NCI-H1105 treated with DMSO at 0.1 percent for 48 hours (cell line): ENCODE measurements at places on chromosomes 11 and 22.
A peak's percentile ranks its signal among the peaks of the same experiment; 100 is the strongest.

DNA sequence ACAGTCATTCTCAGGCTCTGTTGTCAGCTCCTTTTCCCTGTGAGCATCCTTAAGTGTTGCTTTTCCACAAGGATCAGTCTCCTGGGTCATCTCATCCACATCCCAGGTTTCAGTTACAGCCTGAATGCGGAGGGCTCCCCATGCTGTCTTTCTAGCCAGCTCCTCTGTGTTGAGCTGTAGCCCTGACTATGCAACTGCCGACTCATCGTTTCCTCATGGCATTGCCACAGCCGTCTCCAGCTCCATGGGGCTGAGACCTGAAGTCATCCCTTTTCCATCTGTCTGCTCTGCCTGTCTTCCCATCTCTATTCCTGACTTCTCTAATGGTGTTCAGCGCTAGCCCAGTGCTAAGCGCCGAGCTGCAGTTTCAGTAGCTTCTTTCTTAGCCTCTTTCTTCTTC, 11.8 kb downstream of the SAMM50 start:
- DNase-seq = no peak

DNA sequence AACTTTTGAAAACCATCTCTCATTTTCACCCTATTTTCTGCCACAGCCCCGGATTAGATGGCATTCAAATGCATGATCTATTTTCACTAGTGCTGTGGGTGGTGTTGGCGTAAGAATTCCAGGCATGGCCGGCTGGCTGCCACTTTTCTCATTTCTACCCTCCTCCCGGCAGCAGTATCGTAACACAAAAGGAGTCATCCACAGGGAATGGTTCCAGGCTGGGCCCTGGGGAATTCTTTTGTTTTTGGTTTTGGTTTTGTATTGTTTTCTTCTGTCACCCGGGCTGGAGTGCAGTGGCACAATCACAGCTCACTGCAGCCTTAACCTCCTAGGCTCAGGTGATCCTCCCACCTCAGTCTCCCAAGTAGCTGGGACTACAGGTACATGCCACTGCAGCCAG, 13.8 kb downstream of the JAML start:
- DNase-seq = no peak

DNA sequence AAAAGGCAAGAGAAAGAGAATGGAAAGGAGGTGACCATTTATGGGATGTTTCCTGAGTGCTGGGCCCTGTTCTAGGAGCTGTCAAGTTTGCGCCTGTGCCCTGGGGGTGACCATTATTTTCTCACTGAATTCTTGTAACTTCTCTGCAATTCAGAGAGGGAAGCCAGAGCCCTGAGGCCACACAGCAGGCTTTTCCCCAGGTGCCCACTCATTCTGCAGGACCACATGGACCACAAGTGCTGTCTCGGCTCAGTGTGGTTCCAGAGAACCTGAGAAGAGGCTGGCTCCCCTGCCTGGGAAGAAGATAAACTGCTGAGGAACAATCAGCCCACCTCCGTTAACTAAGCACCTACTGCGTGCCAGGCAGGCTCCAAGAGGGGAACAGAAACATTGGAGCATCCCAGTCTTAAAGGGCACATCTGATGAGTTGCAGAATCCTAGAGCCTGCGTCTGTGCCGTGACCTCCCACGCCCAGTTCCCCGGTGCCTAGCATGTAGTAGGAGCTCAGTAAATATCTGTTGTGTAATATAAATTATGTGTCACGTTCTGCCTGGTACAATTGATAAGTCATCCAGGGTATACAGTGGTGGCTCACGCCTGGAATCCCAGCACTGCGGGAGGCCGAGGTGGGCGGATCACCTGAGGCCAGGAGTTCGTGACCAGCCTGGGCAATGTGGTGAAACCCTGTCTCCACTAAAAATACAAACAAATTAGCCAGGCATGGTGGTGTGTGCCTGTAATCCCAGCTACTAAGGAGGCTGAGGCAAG, 31.6 kb upstream of the CRYBB3 start:
- no peak for DNase-seq

DNA sequence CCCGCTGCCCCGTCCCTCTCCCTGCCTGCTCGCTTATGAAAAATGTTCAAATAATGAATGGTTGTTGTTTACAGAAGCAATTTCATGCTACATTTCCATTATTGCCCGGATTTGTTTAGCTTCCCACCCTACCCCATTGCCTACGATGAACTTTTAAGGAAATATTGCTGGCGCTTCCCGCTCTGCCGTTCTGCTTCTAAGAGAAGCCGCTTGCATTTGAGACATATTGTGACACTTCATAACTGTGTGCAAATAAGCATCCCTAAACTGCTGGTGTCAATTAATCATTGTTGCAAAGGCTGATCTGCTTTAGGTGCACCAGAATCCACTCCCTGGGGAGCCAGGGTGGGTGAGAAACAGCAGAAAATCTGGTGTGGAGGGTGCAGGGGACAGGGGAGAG, 52.3 kb upstream of the LMO1 start:
- peak; percentile 34 for DNase-seq

DNA sequence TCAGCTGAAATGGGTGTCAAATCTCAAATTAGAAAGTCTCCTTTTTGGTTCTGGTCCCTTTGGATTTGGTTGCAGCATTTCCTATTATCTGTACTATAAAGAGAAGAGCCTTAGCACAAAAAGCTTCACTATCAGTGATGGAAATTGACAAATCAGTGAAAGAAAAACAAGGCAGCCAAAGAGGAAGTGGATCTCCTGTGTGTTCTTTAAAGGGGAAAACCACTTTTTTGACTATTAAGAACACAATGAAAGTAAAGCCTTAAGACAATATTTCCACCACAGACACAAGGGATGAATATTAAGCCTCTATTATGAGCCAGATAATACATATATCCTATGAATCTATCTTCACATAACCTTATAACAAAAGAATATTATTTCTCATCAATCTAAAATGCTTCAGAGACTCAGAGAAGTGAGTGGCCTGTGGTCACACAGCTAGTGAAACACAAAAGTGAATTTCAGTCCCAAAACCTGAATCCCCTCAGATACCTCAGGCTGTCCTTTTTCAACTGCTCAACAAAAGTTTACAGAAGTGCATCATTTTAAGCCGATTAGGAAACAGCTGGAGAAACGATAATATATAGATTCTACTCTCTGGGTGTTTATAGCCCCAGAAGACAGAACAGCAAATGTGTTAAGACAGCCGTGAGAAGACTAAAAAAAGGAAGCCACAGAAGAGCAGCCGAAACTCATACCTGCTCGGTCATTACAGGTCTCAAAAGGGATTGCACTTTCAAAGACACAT, 24.4 kb upstream of the FSHB start:
- DNase-seq = no peak

DNA sequence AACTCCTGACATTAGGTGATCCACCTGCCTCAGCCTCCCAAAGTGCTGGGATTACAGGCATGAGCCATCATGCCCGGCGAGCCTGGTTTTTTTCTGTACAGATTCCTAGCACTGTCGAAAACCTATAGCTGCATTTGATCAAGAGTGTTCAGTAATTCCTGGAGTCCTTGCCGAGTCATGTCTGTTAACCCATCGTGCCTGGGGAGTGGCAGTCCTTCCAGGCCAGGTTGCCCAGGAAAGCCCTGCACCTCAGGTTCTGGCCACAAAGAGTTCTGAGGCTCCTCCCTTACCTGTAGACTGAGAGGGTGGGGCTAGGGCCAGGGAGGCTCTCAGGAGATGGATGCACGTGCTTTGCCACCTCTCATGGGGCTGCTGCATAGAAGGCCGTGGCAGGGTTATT, 17.0 kb downstream of the YDJC start:
- DNase-seq = no peak
